ENCODE measurements at places on chromosomes 7 and 10.

- no peak for DNase-seq
These were observed 79.6 kb downstream of the SEC61G start for GRCh38 chr7:54679490-54679817.

GRCh38 chr7:50336894-50337703, 32.6 kb downstream of the IKZF1 start:
- no peak for DNase-seq

GRCh38 chr7:128443831-128444600, 11.7 kb upstream of the HILPDA start:
- no peak for DNase-seq

GRCh38 chr10:62244088-62244487, 24.6 kb downstream of the RTKN2 start:
- no peak for DNase-seq

DNA sequence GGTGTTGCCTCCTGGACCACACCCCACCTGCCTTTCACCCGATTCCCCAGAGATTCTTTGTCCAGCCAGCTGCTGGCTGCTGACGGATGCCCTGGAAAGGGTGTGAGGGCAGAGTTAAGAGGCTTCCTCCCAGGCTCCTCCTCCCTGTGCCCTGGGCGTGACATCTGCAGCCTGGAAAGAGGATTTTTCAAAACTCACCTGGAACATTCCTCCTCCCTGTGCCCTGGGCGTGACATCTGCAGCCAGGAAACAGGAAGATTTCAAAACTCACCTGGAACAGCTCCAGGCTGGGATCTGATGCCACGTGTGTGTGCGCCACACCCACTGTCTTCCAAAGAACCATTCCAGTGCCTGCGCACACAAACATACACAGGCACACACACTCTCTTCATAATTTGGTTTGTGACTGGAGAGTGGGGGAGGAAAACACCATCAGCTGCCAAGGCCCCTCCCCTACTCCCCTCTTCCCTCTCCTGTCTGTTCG, 5.2 kb downstream of the MARVELD1 start:
- no peak for DNase-seq

GRCh38 chr10:99539820-99540219, 7.1 kb downstream of the NKX2-3 start:
- DNase-seq: no peak

DNA sequence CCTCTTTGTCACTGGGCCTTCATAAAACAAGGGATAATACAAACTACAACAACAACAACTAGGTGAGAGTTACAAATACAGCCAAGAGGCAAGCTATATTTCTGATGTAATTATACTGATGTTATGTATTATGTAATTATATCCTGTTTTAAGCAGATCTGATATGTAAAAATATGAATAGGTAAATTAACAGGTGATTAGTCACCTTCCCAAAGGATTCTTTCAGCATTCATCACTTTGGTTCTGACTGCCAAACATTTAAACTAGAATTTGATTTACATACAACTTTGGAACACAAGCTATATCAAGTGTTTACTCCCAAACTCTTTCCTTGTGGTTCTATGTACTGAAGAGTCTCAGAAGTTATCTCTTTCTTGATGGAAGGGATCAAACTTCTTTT, 53.7 kb downstream of the BEND7 start:
- no peak for DNase-seq

DNA sequence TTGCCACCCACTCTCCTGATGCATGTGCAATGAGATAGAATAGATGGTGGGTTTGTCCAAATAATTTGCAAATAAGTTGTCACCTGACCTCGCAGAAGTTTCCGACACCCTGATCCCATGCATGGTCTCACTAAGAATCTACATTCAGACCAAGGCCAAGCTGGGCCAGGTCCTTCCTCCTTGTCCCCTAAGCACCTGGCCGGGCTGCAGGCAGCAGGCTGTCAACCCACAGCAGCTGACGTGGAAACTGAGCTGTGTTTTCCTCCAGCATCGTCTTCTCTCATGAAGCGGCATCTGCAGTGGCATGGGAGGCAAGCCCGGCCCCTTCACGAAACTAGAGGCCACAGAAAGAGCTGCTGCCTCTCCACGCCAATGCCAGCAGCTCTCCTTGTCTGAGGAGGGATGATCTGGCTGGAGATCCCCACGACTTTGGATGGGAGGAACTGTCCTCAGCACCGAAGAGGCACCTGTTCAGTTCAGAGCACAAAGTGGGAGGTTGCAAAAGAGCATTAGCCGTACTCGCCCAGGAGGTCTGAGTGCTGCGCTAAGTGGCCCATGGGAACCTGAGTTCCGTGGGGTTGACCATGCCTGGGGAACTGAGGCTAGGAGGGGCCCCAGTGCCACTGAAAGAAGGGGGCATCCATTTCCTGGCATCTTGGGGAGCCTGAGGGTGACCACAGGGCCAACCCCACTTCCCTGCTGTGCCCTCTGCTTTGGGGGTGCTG, 110.5 kb upstream of the INSIG1 start:
- no peak for DNase-seq

DNA sequence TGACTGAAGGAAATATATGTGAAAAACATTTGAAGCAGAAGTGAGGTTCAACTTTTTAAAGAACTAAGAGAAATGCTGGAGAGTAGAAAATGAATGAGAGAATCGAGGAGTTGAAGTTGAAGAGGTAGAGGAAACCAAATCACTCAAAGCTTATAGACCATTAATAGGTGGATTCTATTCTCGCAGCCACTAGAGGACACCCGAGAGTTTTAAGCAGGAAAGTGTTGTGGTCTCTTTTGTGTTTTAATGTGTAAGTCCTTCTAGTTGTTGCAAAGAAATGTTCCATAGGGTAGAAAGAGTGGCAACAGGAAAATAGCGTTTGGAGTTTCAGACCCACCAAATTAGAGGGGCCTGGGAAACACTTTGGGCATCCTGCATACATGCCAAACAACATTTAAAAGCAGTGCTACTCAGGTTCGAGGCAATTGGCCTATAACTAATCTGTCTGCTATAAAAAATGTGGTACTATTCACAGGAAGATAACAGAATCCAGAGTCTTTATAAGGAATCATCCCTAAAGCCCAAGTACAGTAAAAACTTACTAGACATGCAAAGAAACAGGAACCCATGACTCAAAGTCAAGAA, 75.3 kb upstream of the TAS2R16 start:
- DNase-seq: no peak

DNA sequence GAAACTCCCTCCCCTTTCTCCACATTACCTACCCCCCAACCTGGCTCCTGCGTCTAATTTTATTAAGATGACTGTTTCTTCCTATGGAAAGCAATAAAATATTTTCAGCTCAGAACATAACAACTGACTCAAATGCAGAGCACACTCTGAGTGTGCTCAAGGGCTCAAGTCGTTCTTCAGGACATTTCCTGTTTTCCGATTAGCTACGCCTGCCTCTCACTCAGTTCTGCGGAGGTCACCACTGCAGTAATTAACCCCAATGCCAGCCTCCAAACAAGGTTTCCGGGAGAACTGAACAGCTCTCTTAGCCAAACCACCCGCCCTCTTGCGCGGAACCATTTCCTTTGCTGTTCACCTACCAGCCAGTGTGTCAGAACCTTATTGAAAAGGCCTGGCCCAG, 19.3 kb downstream of the MYOF start:
- DNase-seq: no peak

DNA sequence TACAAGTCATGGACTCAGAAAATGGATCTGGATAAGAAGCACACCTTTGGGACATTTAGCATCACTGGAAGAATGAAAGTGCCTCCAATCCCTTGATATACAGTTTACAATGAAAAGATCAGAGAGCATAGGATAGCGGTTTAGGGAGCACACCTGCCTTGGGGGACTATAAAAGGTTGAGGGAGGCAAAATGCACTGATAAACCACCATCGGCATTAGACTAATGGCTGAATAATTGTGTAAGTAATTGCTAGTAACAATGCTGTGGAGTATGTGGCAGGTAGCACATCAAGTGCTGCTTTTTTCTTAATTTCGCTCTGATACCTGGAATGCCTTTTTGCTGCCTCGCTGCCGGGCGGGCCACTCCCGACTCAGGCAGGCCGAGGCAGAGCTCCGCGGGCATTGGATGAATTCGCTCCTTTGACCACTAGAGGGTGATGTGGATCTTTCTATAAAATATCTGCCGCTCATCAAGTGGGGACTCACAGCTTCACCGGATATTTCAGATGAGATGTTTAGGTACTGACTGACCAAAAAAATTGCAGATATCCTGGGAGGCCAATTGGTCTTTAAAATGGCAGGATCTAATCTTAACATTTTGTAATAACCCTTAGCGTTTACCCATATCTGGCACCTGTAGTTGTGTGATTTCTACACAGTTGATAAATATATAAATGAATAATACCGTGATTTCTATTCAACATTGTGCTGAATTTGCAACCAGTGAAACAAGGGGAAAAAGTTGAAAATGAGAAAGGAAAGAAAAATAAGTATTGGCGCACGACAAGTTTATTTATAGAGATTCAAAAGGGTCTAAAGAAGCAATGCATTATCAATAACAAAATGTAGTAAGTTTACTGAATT, 116.8 kb upstream of the PRSS1 start:
- DNase-seq: no peak

GRCh38 chr10:132856869-132857524, 71.0 kb upstream of the NKX6-2 start:
- no peak for DNase-seq

DNA sequence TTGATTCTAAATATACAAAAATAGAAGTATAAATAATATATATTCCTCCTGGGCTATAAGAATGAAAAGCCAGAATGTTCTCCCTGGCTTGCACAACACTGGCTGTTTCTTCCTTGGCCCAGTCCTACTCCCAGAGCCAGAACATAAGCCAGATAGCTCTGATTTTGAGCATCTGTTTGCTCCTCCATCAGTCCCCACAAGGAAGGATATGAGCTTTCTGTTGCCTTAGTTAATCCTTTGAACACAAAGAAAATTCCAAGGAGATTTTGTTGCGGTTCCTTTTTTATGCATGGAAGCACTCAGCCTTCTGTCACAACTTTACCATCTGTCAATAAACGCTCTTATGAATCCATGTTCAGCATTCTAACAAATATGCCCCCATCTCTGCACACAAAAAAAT, 361.8 kb downstream of the IPMK start:
- no peak for DNase-seq

DNA sequence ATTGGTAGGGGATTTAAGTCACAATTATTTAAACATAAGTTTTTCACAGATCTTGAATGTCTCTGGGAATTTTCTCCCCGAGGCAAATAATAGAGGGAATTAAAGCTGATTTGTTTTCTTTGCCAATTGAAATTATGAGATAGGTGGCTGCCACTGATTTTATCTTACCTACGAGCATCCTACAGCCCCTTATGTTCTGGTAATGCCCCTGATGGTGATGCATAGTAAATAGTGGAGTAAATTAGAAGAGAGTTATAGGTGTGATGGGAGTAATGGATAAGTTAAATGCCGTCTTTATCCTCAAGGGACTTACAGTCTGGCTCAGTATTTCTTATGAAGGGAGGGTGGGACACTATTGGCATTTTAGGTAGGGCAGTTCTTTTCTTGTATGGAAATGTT, 58.1 kb downstream of the HDAC9 start:
- DNase-seq: no peak

DNA sequence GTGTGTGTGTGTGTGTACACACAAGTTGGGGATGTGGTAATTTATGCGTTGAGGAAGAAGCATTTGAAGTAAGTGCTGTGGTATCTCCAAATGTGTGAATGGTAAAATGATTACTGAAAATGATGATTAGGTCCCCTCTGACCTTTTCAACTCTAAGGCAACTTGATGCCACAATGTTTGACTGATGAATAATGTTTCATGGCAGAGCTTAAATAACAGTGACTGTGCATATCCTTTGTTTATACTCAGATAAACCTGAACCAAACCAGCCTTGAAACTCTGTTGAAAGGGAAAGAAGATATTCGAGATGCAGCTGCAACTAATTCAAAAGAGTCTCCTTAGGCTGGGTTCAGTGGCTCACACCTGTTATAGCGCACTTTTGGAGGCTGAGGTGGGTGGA, 64.8 kb upstream of the YAE1 start:
- DNase-seq: no peak

GRCh38 chr7:142528608-142529408, 220.5 kb upstream of the PRSS1 start:
- DNase-seq: no peak

GRCh38 chr7:128362670-128363069, 1.2 kb upstream of the PRRT4 start:
- DNase-seq: no peak

DNA sequence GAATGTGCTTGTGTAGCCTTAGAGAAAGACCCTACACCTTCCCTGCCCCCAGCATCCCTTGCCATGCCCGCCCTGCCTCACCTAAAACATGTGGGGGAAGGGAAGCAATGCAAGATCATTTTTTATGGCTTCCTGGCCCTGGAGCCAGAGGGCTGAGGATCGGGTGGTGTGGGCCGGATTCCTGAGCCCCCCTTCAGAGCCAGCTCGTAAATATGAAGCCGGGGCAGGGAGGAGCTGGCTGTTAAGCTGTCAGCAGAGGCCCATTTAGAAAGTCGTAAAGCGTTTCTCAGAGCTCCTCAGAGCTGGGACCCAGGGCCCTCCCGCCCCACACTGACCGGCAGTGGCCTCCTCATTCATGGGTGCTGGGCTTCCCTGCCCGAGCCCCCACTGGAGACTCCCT, 23.9 kb downstream of the UNC5B start:
- no peak for DNase-seq

- DNase-seq: no peak
These were observed 63.8 kb downstream of the SLC37A3 start for GRCh38 chr7:140334341-140335057.

DNA sequence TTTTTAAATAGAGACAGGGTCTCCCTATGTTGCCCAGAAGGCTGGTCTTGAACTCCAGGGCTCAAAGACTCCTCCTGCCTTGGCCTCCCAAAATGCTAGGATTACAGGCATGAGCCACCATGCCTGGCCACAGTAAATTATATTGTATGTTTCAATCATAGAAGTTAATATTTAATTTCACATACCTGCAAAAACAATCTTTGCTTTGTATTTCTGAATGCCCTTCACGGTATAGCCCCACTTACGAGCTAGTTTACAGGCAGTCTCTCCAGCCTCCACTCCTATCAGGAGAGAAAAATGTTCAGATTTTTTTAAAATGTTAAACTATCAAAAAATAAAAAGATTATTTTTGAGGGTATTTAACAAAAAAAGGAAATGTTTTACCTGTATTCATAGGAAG, 10.4 kb downstream of the OAT start:
- no peak for DNase-seq

DNA sequence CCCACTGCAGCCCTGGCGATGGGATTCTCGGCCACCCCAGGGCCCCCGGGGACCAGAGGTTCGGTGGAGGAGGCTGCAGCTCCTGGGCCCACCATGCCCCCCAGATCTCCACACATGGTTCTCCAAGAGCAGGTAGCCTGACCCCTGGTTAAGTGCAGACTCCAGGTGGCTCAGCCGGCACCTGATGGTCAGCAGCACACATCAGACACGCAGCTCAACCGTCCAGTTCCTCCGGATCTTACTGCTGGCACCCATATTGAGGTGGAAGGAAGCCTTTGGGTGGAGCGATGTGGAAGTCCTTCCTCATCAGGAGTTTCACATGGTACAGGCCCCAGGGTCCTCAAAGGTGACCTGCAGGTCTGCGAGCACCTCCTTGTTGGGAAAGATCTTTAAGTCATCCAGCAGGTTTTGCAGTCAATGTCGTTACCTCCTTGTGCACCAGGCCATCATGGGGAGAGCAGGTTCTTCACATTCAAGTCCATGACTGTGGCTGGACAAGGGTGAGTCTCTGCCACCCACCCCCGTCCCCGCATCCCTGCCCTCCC, 74.2 kb upstream of the EEPD1 start:
- DNase-seq: no peak

GRCh38 chr7:152406491-152406890, 29.3 kb downstream of the KMT2C start:
- DNase-seq: no peak

GRCh38 chr10:118045837-118046394, 825 bp downstream of the RAB11FIP2 start:
- DNase-seq: no peak

Measured in stimulated activated CD4-positive, alpha-beta T cell treated with anti-CD3 and anti-CD28 coated beads, Interleukin-1b, Interleukin-23, amount 100 ng/mL, for 1 hour (primary cell).